ENCODE measurements at places on chromosomes 12 and 14. TPM values are rescaled to one million over a fixed set of nuclear protein-coding genes. Genes with fewer than 3 reads are reported as not detected.

Gene PRPF40B
- total RNA-seq: 26.3 TPM

Gene SLC6A13
- 0.57 TPM for total RNA-seq

Gene GSKIP
- 11.1 TPM for total RNA-seq

Gene ACADS
- total RNA-seq: 15.9 TPM

Gene OVCH1
- not detected for total RNA-seq

Gene STAC3
- total RNA-seq: 0.87 TPM

Gene B4GALNT1
- 48.6 TPM for total RNA-seq

Gene NUAK1
- total RNA-seq: 50.3 TPM

Gene SMOC1
- total RNA-seq: 0.46 TPM

Data from Panc1 (cell line).